H9 (cell line): ENCODE measurements at places on chromosomes 3 and 15. TPM values are rescaled to one million over a fixed set of nuclear protein-coding genes. Genes with fewer than 3 reads are reported as not detected.

GRCh38 chr3:98545940-98546339 is 14.2 kb downstream of the GPR15 start:
- DNase-seq, result no peak

DNA sequence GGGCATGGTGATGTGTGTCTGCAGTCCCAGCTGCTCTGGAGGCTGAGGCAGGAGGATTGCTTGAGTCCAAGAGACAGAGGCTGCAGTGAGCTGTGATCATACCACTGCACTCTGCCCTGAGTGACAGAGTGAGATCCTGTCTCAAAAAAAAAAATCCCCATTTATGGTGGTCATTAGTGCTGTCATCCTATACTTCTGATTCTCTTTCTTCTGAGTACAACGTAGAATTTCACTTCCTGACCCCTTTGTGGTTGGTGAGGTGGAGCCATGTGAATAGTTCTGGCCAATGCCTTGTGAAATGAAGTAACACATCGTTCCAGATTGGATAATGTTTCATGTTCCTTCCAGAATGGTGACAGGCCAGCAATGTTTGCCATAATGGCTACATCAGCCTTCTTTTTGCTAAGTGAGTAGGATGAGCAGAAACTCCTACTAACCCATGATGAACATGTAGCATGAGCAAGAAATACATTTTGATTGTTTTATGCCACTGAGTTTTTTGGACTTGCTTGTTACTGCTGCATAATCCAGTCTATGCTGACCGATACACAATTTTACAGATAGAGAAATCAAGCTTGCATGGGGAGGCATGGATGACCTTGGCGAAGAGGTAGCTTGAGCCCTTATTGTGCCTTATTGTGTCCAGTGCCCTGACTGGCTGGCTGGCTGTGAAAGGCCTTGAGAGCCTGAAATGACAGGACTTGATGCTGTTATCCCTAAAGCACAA is 30.9 kb upstream of the TLE3 start:
- no peak for DNase-seq

DNA sequence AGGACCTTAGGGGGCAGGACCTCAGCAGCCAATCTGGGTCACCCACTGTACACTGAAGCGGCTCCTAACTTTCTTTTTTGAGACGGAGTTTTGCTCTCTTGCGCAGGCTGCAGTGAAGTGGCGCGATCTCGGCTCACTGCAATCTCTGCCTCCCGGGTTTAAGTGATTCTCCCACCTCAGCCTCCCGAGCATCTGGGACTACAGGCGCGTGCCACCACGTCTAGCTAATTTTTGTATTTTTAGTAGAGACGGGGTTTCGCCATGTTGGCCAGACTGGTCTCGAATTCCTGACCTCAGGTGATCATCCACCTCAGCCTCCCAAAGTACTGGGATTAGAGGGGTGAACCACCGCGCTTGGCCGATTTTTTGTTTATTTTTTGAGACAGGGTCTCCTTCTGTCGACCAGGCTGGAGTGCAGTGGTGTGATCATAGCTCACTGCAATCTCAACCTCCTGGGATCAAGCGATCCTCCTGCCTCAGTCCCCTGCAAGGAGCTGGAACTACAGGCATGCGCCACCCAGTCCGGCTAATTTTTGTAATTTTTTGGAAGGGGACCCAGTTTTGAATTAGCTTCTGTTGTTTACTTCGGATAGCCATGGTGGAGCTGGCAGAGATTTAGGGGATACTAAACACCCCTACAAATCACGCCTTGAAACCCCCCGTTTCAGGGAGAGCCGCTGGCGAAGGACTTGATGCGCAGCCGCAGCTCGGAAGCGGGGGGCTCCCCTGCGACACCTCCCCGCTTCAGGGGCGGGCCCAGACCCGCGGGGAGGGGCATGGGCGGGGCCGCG is 1.5 kb upstream of the CLK3 start:
- peak; percentile 78 for DNase-seq

DNA sequence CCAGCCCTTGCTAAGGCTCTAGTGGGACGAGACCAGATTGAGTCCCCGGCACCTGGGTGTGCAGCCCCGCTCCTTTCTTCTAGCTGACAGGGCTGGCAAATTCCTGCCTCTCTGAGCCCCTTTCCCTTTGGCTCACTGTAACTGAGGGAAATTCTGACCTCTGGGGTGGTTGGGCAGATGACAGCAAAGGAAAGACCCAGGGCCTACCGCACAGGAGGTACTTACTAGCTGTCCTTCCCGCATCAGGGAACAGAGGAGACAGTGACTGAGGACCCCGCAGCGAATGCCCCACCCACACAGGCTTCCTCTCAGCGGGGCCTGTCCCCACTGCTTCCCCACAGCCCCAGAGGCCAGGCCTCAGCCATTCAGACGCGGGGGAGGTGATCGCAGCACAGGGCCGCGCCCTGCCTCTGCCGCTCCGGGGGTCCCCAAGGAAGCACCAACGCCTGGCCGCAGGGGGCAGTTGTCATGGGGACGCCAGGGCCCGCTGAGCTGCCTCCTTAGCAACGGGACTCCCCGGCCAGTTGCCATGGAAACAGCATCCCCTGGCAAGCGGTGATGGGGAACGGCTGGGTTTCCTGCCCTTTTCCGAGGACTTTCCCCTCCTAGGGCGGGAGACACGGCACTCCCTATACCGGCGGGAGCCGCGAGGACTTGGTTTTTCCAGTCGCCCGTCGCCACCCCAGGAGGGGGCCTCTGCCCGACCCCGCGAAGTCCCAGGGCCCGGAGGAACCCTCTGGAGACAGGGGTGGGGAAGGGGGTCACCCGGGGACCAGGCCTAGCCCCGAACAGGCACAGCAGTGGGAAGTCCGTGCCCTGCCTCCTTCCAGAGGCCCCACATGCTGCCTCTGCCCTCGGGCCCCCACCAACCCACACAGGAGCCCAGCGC is 50.1 kb downstream of the HCN4 start:
- DNase-seq, result peak; percentile 69

GRCh38 chr3:115789481-115789880 is 166.2 kb downstream of the GAP43 start:
- DNase-seq, result no peak

- DNase-seq, result peak; percentile 43
These were observed 30.7 kb upstream of the RPS17 start for GRCh38 chr15:82570721-82571508.

DNA sequence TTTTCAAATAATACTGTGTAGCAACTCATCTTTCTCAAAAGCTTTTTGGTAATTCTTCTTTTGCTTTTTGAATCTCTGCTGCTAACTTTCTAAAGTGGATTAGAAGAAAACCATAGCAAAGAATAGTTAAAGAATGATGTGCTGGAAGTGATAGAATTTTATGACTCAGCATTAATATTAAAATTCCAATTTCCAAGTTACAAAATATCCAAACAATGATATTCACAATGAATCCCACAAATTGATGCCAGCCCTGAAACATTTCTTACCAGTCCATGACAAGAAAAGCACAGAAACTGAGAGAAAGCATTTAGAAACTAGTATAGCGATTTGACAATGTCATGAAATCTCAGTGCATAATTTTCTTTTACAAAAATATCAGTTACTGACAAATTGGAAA is 482.2 kb downstream of the RBMS3 start:
- DNase-seq, result no peak

- no peak for DNase-seq
These were observed 968.2 kb upstream of the NR2F2 start for GRCh38 chr15:95362306-95362705.

- DNase-seq, result no peak
These were observed 130.6 kb downstream of the RPL22L1 start for GRCh38 chr3:170739410-170739809.

DNA sequence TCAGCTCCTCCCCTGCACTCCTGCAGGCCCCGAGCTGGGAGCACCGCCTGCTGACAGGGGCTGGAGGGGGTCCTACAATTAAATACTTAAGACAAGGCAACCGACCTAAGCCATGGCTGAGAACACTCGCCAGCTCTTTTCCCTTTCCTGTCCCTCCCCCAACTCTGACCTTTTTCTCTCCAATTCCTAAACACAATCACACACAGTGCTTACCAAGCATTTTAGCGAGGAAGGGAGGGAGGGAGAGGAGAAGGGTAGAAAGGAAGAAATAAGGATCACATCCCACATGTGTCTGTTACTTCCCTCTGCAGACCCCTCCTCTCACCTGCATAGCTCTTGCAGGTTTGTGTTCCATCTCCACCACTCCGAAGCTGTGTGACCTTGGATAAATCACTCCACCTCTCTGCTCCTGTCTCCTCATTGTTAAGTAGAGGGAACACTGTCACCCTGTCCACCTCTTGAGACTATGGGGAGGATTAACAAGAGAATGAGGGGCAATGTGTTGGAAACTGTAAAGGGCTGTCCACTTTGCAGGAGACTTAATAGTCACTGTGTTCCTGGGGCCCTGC is 63.6 kb downstream of the CYP11A1 start:
- no peak for DNase-seq

DNA sequence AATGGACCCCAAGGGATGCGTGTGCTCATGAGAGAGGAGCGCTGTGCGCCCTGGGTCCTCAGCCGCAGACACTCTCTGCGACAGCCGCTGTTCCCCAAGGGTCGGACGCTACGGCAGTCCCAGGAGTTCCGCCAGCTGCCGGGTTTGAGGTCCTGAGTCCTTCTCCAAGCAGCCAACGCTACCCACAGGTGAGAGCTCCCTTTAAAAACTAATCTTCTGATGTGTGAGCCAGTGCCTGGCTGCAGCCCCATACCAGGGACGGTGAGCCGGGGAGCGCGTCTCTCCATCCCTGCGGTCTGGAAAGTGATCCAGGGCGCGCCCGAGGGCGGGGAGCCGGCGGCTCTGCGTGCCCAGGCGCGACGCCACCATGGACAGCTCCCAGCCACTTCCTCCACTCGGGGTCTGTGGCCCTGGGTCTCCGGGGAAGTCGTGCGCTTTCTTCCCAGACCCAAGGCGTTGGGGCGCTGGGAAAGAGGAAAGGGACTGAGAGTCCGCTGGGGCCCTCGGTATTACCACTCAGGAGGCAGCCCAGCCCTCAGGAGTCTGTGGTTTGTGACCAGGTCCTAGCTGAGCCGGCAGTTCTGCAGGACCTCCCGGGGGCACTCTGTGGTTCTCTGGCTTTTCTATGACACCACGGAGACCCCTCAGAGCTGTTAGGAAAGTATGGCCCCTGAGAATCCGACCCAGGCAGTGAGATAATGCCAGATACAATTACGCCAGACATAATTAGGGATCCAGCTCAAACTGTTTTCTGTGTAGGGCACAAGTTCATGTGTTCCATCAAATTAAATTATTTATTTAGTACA is 1.4 kb downstream of the CEMIP start:
- DNase-seq, result peak; percentile 84

DNA sequence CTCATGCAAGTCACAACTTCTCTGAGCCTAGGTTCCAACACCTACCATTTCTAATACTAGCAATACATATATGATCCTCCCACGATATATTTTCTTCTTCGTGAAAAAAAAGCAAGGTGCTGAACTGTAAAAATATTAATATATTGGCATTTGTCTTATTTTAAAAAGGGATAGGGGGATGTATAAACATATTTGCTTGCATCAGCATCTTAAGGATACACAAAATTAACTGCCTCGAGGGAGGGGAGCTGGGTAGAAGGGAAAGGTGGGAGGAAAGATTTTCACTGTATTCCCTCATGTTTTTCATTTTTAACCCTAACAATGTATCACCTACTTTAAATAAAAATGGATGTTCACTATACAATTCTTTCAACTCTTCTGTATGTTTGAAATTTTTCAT is 1.3 kb downstream of the HACD2 start:
- DNase-seq, result no peak

GRCh38 chr3:10835406-10835805 is 19.4 kb downstream of the SLC6A11 start:
- peak; percentile 47 for DNase-seq

GRCh38 chr3:190585805-190586630 is 72.1 kb downstream of the IL1RAP start:
- peak; percentile 58 for DNase-seq

DNA sequence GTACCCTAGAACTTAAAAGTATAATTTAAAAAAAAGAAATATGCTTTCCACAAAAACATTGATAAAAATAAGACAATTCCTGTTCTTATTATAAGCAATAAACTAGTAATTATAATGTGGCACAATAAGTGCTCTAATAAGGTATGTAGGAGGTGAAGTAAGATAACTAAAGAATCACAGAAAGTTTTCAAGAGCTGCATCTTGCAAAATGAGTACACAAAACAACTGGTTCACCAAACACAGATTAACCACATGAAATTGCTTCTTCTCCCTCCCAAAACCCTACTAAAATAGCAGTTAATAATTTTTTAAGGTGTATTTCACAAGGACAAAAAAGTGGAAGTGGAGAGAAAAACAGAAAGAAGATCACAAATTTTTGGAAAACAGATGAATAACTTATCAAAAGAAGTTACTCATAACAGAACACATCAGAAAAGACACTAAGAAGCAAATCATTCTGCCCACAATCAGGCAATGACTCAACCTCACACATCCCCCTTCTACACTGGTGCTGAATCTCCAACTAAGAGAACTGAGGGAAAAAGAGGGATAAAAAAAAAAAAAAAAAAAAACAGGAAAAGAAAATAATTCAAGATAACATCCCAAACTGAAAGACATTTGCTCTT is 64.2 kb downstream of the TBC1D5 start:
- no peak for DNase-seq

- no peak for DNase-seq
These were observed 19.1 kb upstream of the SCAANT1 start for GRCh38 chr3:63931290-63931689.

Gene TTLL13
- not detected in 2 replicates for total RNA-seq

Gene SNX22
- total RNA-seq, result 4.4 and 4.8 TPM in 2 replicates

Gene FYCO1
- 10.4 and 10.6 TPM in 2 replicates for total RNA-seq

Gene ALG3
- 54.1 and 62.2 TPM in 2 replicates for total RNA-seq
